Caki2 (cell line): ENCODE measurements at places on chromosomes 2 and 18.

GRCh38 chr18:6661692-6662415, 67.7 kb upstream of the ARHGAP28 start:
- DNase-seq, result no peak

GRCh38 chr2:237445611-237446337, 31.8 kb upstream of the COL6A3 start:
- no peak for DNase-seq

DNA sequence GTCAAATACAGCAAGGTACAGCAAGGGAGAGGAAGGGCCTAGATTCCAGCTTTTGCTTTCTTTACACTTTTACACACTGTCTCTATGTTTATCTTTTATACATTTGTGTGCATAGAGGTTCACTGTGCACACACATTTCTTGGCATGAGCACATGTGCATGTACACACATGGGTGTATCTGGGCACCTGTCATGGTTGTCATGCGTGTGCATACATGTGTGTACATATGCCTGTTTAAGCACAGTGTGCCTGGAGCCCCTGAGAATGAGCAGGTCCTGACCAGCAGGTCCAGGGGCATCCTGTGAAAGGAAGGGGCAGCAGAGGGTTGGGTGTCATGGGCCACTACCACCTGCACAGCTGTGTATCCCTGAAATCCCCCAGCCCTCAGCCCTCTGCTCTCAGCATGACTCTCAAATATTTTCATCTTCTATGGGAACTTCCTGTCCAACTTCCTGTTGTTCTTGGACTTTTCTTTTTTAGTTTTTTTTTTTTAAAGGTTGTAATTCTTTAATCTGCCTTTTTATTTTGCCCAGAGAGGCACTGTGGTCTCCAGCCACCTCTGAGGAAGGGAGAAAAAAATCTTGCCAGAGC, 97.0 kb upstream of the EPAS1 start:
- DNase-seq, result no peak

DNA sequence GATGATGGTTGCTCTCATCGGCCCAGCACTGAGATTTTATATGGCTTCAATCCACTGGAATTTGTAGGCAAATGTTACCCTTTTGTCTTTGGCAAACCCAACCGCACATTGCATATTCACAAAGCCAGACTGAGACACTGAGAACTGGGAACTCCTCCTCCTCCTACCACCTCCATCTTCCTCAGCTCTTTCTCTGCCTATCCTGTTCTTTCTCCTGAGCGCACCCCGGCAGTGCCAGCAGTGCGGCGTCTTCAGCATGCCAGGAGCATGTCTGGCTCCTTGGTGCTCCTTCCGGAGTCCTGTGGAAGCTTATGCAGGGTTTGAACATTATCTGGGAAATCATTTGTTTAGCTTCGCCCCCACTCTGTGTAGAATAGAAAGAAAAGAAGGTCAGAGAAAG, 50.8 kb downstream of the TRIB2 start:
- DNase-seq, result no peak

- no peak for DNase-seq
Measured at GRCh38 chr2:219954331-219954730, 326.9 kb downstream of the SLC4A3 start.

DNA sequence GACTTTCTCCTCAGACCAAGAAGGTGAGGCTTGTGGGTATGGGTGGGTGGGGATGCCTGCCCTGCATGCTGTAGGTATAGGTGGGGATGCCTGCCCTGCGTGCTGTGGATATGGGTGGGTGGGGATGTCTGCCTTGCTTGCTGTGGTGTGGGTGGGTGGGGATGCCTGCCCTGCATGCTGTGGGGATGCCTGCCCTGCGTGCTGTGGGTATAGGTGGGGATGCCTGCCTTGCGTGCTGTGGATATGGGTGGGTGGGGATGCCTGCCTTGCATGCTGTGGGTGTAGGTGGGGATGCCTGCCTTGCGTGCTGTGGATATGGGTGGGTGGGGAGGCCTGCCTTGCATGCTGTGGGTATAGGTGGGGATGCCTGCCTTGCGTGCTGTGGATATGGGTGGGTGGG, 278.4 kb downstream of the NEDD4L start:
- DNase-seq, result no peak

GRCh38 chr18:25446972-25447371, 95.0 kb upstream of the ZNF521 start:
- no peak for DNase-seq

DNA sequence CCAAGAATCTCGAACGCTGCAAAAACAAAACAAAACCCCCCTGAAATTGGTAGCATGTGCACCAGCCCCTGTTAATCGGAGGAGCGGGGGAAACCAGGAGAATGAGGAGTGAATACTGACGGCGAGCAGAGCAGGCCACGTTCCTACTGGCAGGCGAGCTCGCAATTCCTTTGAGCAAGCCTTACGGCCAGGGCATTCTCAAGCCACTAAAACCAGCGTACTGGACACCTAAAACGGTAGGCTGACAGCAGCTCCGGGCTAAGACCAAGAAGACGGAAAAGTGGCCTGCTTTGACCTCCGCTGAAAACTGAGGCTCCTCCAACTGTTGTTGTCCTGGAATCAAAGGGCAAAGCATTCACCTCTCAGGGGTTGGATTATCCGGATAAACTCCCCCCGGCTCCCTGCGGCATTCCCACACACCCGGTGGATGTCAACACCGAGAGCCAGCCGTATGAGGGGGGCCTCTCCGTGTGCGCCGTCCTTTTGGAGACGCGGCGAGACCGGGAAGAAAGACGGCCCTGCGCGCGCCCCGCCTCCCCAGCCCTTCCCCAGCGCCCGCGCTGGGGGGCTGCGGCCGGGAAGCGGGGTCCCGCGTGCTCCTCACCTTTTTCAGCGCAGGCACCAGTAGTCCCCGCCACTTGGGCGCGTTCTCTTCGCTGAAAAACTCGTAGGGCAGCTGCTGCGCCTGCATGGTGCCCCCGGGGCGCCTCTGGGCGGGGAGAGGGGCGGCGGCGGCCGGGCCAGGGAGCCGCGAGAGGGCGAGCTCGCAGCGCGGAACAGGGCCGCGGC, 925 bp downstream of the SOS1 start:
- peak; percentile 62 for DNase-seq

- DNase-seq, result peak; percentile 18
Measured at GRCh38 chr2:77807531-77808215, 285.5 kb upstream of the LRRTM4 start.

DNA sequence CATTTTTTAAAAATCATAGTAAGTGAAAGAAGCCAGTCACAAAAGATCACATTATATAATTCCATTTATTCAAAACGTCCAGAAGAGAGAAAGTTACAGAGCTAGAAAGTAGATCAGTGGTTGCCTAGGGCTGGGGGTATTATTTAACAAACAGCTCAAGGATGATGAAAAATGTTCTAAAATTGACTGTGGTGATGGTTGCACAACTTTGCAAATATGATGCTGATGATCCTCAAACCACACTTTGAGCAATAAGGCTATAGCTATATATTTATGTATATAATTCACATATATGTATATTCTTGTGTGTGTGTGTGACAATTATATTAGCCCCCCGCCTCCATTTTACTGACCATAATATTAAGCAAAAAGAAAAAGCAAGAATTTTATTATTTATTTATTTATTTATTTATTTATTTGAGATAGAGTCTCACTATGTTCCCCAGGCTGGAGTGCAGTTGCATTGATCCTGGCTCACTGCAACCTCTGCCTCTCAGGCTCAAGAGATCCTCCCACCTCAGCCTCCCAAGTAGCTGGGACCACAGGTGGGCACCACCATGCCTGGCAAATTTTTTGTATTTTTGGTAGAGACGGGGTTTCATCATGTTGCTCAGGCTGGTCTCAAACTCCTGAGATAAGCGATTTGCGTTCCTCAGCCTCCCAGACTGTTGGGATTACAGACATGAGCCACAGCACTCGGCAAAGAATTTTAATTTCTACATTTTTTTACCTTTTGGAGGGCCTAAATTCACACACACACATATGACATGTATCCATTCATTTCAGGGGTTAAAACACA, 1.9 kb downstream of the WDR12 start:
- DNase-seq, result no peak

DNA sequence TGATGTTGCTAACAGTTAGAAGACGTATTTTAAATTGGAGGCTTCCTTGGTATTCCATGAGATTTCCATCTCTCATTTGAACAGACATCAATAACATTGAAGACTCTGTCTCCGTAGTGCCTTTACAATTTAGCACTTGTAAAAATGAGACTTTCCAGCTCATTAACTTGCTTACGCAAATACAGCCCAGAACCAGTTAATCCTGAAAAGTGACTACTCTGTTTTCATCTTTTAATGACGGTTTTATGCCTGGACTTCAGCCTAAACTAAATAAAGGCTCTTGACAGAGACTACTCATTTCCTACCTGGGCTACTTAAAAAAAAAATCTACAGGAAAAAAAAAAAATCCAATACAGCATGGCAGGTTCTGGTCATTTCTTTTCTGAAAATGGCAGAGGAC, 148.6 kb downstream of the LRATD1 start:
- no peak for DNase-seq

- no peak for DNase-seq
Measured at GRCh38 chr2:72220170-72220569, 72.5 kb upstream of the CYP26B1 start.

DNA sequence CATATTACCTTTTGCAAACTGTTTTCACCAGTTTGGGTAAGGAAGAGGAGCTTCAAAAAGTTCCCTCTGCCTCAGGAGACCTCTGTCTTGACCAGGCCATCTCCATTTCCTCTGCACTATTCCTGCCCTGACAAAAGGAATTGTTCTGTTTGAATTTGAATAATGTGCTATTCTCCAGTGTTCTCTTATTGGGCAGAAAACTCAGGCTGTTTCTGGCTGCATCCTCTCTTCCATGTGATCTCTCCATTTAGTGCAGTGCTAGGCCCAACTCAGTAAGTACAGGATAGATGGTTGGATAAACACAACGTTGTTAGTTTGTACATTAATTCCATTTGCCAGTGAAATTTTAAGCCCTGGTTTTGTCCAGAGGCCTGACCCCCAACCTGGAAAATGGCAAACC, 102.2 kb upstream of the CELF4 start:
- DNase-seq, result no peak

DNA sequence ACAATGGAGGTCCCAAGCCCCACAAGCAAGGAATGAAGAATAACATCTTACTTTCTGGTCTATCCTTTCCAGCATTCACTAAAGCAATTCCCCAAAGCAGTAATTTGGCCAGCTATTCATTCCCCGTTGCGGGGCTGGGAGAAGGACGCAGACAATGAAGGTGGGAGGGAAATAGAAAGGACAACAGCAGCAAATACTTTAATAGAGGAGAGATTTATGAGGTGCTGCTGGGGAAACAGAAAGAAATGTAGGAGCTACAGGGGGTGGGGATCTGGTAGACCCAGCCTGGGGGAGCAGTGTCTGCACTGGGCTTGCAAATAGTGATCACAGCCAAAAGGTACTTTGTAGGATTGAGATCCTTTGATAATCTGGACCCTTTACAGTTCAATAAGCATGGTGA, 13.9 kb upstream of the ATL2 start:
- no peak for DNase-seq

- no peak for DNase-seq
Measured at GRCh38 chr2:157764386-157764785, 111.7 kb downstream of the ACVR1 start.

GRCh38 chr2:186693446-186693832, 421 bp upstream of the FAM171B start:
- DNase-seq, result no peak

- no peak for DNase-seq
Measured at GRCh38 chr2:149885468-149885867, 297.9 kb upstream of the MMADHC start.
